ENCODE measurements at places on chromosomes 5 and 9.
A peak's percentile ranks its signal among the peaks of the same experiment; 100 is the strongest.

GRCh38 chr5:84382363-84383295, 2.1 kb downstream of the EDIL3 start:
- peak; percentile 20 for DNase-seq

GRCh38 chr5:130795037-130795436, 370.0 kb downstream of the HINT1 start:
- no peak for DNase-seq

- DNase-seq = no peak
Observed at GRCh38 chr5:154544646-154545045, 66.6 kb upstream of the HAND1 start.

DNA sequence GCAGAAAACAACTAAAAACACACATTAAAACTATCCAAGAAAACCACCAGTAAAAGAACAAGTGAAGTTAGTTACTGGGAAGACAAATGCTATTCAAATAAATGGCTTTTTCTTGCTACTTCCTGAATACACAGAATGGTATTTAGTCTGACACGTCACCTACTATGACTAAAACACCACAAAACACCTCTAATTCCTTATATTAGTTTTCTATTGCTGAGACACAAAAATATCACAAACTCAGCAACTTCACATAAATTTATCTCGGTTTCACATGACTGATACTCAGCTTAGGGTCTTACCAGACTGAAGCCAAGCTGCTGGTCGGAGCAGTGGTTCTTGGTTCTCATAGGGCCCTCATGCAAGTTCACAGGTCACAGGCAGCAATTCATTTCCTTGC, 5.4 kb downstream of the DMAC1 start:
- DNase-seq = no peak

GRCh38 chr5:54848581-54848980, 136.8 kb downstream of the ESM1 start:
- no peak for DNase-seq

DNA sequence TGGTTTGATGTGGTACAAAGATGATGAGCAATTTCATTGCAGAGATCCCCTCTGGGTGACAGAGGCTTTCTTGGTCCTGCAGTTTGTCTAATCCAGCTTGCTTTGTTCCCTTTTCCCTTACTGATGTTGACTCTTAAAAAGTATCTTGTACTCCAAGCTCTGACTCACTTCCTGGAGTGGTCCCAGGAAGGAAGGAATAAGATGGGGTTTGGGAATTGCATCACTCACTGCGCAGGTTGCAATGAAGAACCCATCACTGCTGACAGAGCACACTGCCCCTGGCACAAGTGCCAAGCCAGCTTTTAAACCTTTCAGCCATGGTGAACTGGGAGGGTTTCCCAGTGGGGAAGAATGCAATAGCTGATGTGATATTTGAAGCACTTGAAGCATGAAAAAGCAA, 662.2 kb upstream of the CTNND2 start:
- DNase-seq = no peak

- DNase-seq = peak; percentile 46
Observed at GRCh38 chr5:14743601-14744295, 79.2 kb downstream of the OTULIN start.

DNA sequence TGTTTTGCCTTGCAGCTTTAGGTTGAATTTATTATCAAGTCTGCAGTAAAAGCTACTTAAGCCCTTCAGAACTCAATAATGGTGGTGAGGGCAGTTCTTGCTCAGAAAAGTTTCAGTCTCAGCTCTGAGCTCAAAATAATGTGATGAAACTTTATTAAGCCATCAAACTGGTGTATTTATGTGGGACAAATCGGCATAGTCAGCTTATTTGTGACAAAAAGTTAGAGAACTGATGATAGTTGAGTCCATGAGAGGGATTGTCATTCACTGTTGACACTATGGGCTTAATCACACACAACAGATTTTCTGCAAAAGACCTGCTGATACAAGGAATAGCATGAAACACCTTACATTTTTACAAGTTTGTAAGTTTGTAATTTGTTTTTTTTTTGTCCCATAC, 9.4 kb downstream of the SRD5A1 start:
- DNase-seq = no peak

GRCh38 chr9:4787876-4788275, 4.9 kb upstream of the RCL1 start:
- DNase-seq = no peak

All from H54 (cell line).